Stomach (tissue), 19 donors: ENCODE measurements at places on chromosomes 7 and 10. TPM values are rescaled to one million over a fixed set of nuclear protein-coding genes. Genes with fewer than 3 reads are reported as not detected.

The NPY gene
- polyA plus RNA-seq, result not detected

The TCAF2 gene
- polyA plus RNA-seq, result 0.92 TPM

GRCh38 chr7:122827763-122828162 lies 58.5 kb downstream of the CADPS2 start:
- no peaks in the 10 kb centered on the region for H3K4me1 ChIP-seq
- H3K27ac ChIP-seq, result no peak overlapping the region
- H3K36me3 ChIP-seq, result no peaks in the 10 kb centered on the region
- H3K4me3 ChIP-seq, result no peak overlapping the region
- no peaks in the 10 kb centered on the region for H3K27me3 ChIP-seq
- DNase-seq, result no peak

- no peak overlapping the region for H3K4me3 ChIP-seq
- H3K36me3 ChIP-seq, result no peaks in the 10 kb centered on the region
- no peak overlapping the region for H3K27ac ChIP-seq
- peaks cover 32% of the 10 kb centered on the region for H3K4me1 ChIP-seq
- no peaks in the 10 kb centered on the region for H3K27me3 ChIP-seq
Measured at GRCh38 chr7:36962367-36962766, 238.1 kb upstream of the AOAH start.

The MEOX2 gene
- not detected for polyA plus RNA-seq

GRCh38 chr7:133203490-133203889 lies 49.4 kb upstream of the EXOC4 start:
- H3K4me3 ChIP-seq, result no peak overlapping the region
- H3K36me3 ChIP-seq, result no peaks in the 10 kb centered on the region
- no peaks in the 10 kb centered on the region for H3K27me3 ChIP-seq

The ARHGAP22 gene
- 4.0 TPM for polyA plus RNA-seq

DNA sequence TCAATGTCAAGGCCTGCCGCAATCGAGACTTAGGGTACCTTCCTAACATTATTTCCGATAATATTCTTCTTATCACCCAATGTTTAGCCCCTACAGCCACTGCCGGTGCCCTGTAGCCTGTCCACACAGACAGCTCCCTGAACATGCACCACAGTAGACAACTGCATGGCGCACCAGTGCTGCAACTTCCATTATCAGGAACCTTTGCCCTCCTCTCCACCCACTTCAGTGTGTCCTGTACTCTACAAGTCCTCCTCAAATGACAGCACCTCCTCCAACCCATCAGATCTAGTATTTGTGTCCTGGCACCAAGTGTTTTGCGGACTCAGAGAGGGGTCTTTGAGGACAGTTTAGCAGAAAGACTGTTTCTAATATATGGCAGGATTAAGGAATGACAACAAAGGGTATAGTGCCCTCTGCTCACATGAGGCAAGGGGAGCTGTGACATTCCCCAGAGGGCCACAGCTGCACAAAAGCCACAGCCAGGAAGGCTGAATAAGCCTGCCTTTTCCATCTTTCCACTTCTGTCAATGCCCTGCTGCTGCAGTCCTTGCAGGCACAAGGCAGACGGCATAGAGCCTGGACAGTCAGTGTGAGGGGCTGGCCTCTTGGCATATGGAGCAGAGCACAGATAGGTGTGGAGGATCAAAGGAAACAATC lies 335.4 kb downstream of the PARD3 start:
- no peak for DNase-seq
- no peaks in the 10 kb centered on the region for H3K4me1 ChIP-seq
- no peaks in the 10 kb centered on the region for H3K36me3 ChIP-seq
- no peaks in the 10 kb centered on the region for H3K27me3 ChIP-seq
- H3K4me3 ChIP-seq, result no peak overlapping the region

GRCh38 chr7:148611692-148612091 lies 21.1 kb downstream of the C7orf33 start:
- H3K36me3 ChIP-seq, result no peaks in the 10 kb centered on the region
- no peak for DNase-seq
- H3K4me1 ChIP-seq, result no peaks in the 10 kb centered on the region
- no peak overlapping the region for H3K4me3 ChIP-seq
- no peak overlapping the region for H3K27ac ChIP-seq

GRCh38 chr7:5671046-5671445 lies 110.4 kb downstream of the RNF216 start:
- H3K4me3 ChIP-seq, result no peak overlapping the region
- H3K4me1 ChIP-seq, result peaks cover 22% of the 10 kb centered on the region
- H3K27ac ChIP-seq, result peak overlapping the region; percentile 70
- peaks cover 5% of the 10 kb centered on the region for H3K36me3 ChIP-seq

DNA sequence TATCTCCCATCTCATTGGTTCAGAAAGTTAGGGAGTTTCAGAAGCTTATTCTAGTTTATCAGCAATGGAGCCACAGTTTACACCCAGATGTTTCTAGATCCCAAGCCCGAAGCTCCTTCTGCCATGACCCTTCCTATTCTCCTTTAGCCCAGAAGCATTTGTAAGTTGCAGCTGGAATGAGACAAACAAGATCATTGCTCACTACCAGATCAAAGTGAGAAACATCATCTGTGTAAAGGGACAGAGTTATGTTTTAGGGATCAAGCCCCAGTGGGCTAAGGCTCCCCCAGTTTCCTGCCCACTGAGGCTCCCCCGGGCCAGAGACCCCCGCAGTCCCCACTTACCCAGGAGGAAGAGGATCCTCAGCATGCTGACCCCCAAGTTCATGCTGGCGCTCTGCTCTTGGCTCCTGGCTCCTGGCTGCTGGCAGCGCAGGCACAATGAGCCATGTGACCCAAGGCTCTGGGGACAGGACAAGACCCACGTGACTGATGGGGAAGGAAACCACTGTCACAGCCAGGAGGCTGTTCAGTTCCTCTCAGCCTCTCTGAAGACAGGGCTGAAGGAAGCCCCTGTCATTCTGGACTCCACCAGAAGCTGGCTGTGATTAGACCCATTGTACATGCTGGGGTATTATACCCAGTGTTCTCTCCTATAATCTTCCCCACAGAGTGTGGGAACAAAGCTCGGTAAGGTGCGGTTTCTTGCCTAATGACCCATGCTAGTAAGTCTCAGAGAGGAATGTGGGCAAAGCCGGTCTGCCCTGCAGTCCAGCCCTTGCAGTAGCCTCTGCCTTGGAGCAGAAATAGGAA lies at the start of gene TMEM273:
TMEM273 (minus strand) TSS at position 442 of the 812 bp plus-strand sequence; CDS start at position 387, 55 bp downstream.
- H3K36me3 ChIP-seq, result no peaks in the 10 kb centered on the region
- peak within 1 kb of the TSS; percentile 74 for H3K27ac ChIP-seq
- H3K4me1 ChIP-seq, result peaks cover 42% of the 10 kb centered on the region
- peak; percentile 49 for DNase-seq

The MACROH2A2 gene
- 12.7 TPM for polyA plus RNA-seq

GRCh38 chr7:5248201-5248885 lies 34.4 kb upstream of the SLC29A4 start:
- no peak overlapping the region for H3K27ac ChIP-seq
- H3K36me3 ChIP-seq, result no peaks in the 10 kb centered on the region
- H3K27me3 ChIP-seq, result no peaks in the 10 kb centered on the region

- no peak for DNase-seq
- H3K4me1 ChIP-seq, result peaks cover 32% of the 10 kb centered on the region
- no peak overlapping the region for H3K27ac ChIP-seq
- H3K27me3 ChIP-seq, result peaks cover 32% of the 10 kb centered on the region
- no peak overlapping the region for H3K4me3 ChIP-seq
- no peaks in the 10 kb centered on the region for H3K36me3 ChIP-seq
Measured at GRCh38 chr10:49393301-49393700, 2.6 kb downstream of the DRGX start.

DNA sequence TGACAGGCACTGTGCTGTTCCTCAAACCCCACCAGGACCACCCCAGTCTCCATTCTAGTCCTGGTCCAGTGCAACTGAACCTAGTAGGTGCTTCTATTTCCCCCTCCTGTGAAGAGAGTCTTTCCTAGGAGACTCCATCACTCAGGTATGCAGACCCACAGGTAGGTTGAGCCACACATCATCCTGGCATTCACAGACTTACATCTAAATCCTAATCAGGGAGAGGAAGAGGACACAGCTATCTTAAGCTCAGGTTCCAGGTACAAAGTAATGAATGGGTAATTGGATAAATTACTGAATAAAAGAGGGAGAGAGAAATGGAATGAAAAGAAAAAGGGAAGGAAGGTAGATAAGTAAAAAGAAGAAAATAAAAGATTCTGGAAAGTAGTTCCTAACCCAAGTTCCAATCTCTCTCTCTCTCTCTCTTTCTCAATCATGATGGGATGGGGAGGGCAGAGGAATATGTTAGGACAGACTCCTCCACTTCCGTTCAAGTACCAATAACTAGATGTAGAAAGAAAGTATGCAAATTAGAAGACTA lies 139.8 kb upstream of the NAMPT start:
- H3K27me3 ChIP-seq, result no peaks in the 10 kb centered on the region
- no peak for DNase-seq
- H3K4me1 ChIP-seq, result peaks cover 37% of the 10 kb centered on the region
- no peaks in the 10 kb centered on the region for H3K36me3 ChIP-seq
- no peak overlapping the region for H3K4me3 ChIP-seq

DNA sequence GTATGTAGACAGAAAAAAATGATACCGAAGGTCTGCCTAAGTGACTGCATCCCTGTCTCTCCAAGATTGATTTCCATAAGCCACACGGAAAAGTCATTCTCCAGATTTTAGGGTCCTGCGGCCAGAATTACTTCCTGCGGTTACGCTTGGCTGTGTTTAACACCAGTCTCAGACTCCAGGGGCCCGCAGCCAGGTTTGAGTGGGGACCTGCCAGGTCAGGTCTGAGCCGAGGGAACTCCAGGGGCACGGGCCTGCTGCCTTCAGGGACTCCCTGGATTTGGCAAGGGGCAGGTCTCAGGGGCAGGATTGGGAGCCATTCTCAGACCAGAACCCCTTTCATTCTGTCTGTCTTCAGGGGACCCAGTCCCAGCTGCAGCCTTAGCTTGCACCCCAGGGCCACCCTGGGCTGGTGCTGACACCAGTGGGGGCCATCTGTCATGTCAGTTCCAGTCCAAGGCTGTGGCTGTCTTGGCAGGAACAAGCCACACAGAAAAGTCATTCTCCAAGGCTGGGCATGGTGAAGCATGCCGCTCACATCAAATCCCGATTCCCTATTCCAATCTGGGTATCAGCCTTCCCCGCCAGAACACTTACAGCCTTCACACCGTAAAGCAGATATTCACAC lies 39.0 kb downstream of the TMEM120A start:
- H3K27ac ChIP-seq, result no peak overlapping the region
- no peak for DNase-seq
- no peaks in the 10 kb centered on the region for H3K27me3 ChIP-seq

DNA sequence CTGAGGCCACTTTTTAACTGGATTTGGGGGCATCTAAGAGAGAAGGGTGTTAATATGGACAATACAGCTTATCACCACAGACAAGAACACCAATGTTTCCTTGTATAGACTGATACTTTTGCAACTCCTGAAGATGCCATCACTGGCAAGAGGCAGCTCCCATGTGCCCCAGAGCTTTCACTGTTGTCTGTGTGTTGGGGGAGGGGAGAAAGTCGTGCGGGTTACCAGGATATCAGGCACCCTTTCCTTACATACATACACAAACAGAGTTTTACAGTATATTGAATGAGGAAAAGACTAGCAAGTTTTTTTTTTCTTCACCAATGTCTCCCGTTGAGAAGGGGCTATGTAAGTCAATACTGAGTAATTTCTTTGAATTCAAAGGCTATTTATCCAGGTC lies 4.1 kb upstream of the DLX6 start:
- peaks cover 38% of the 10 kb centered on the region for H3K27me3 ChIP-seq
- H3K27ac ChIP-seq, result no peak overlapping the region
- no peaks in the 10 kb centered on the region for H3K36me3 ChIP-seq
- H3K4me1 ChIP-seq, result peaks cover 54% of the 10 kb centered on the region

The INHBA gene
- 0.44 TPM for polyA plus RNA-seq

The NKX2-3 gene
- 3.2 TPM for polyA plus RNA-seq

DNA sequence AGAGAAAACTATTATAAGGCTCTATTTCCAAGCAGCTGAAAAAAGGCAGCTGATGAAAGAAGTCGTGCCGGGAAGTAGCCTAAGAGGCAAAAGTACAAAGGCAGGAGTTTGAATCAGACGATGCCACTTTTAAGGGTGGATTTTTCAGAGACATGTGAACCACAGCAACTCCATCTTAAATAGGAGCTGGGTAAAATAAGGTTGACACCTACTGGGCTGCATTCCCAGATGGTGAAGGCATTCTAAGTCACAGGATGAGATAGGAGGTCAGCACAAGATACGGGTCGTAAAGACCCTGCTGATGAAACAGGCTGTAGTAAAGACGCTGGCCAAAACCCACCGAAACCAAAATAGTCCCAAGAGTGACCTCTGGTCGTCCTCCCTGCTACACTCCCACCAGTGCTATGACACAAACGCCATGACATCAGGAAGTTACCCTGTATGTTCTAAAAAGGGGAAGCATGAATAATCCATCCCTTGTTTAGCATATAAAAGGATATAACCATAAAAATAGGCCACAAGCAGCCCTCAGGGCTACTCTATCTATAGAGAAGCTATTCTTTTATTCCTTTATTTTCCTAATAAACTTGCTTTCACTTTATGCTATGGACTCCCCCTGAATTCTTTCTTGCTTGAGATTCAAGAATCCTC lies 45.5 kb upstream of the PRSS1 start:
- no peaks in the 10 kb centered on the region for H3K4me1 ChIP-seq
- DNase-seq, result no peak
- H3K27ac ChIP-seq, result no peak overlapping the region
- H3K36me3 ChIP-seq, result no peaks in the 10 kb centered on the region
- H3K27me3 ChIP-seq, result no peaks in the 10 kb centered on the region
